Activated T-helper 17 cell treated with anti-CD3 and anti-CD28 coated beads, Interleukin-2, amount 50 U/mL, for 72 hours (primary cell): ENCODE measurements at places on chromosomes 16 and 17.

GRCh38 chr17:33090806-33091205, 99.2 kb downstream of the SPACA3 start:
- ATAC-seq: no peak

DNA sequence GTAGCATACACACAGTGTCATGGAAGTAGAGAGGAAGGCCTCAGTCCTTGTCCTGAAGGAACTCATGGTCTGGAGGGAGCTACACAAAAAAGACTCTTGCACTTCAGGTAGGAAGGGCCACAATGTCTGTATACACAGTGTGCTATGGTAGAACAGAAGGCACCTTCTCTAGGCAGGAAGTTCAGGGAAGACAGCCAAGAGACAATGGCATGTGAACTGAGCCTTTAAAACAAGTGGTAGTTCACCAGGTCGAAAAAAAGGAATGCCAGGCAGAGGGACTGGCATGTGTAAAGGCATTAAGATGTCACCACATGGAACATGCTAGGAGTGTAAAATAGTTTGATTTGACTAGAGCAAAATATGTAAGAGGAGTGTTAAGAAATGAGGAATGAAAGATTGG, 9.7 kb downstream of the GNAO1 start:
- ATAC-seq: no peak

DNA sequence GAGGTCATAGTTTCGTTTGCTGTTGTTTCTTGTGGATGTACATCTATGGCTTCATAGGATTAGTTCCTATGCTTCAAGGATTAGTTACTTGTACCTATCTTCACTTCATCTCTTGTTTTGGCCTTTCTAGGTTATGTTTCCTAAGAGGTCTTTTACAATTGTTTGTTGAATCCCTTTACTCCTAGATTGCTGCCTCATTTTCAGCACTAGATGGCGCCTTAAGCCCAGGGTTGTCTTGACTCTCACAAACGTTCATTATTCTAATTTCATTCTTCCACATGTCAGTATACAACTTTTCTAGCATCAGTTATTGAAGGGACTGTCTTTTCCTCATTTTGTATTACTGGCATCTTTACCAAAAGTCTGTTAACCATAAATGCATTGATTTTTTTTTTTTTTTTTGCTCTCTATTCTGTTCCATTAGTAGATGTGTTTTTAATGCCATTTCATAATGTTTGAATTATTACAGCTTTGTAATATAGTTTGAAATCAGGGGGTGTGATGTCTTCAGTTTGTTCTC, 45.0 kb upstream of the NACA2 start:
- no peak for ATAC-seq

- no peak for ATAC-seq
These were observed 30.5 kb downstream of the ITGAE start for GRCh38 chr17:3770466-3770865.

DNA sequence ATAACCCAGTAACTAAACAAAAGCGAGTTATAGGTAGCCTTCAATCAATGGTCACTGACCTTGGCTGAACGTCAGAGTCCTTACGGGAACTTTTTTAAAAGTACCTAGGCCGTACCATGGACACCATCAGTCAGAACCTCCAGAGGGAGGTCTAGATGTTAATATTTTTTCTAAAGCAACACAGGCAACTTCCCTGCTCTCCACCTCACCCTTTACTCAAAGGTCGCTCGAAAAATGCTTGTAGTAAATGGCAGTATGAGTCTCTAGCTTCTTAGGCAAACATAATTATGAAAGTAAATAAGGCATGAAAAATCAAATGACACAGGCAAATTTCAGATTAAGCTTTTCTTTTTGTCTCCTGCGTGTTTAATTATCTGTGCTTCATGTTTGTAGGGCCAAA, 82.1 kb downstream of the SLC39A11 start:
- no peak for ATAC-seq

- no peak for ATAC-seq
These were observed 101.3 kb downstream of the NOG start for GRCh38 chr17:56694825-56695224.

- no peak for ATAC-seq
These were observed 15.1 kb upstream of the CDIPT start for GRCh38 chr16:29878172-29878571.

GRCh38 chr16:27351989-27352388, 38.2 kb downstream of the IL4R start:
- no peak for ATAC-seq

DNA sequence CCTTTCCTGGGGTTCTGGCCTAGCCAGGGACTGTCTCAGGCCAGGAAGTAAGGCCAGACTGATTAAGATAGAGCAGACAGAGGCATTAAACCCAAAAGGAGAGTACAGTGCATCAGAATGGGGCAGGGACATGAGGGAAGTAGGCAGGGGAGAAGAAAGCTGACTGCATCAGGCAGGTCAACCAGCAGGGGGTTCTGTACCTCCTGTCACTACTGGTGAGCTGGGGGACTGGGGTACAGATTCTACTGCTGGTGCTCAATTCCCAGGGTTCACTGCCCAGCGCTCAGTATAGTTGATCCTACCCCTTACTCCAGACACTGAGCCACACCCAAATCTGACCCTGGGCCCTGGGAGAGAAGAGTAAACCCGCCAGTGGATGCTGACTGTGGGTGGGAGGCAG, 12.9 kb upstream of the MTMR4 start:
- no peak for ATAC-seq

GRCh38 chr16:84603140-84603816, 14.6 kb downstream of the COTL1 start:
- peak; percentile 71 for ATAC-seq

- peak; percentile 28 for ATAC-seq
These were observed 71.4 kb downstream of the ABR start for GRCh38 chr17:1108478-1108764.

DNA sequence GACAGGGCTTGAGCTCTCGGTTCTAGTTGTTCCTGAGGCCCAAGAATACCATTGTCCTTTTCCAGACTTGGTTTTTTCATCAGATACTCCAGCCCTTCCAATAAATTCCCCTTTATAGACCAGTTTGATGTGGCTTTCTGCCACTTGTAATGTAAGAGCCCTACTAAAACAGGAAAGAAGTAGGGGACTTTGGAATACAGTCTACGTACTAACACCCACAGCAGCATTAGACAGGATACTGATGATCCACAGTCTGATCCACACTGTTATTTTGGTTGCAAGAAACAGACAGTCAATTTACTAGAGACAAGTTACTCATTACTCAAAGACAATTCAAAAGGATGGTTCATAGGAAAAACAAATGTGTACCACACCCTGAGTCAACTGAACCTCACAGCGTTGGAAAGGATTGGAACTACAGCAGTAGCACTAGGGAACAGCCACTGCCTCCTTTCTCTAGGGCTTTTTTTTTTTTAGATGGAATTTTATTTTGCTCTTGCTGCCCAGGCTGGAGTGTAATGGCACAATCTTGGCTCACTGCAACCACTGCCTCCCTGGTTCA, 45.9 kb upstream of the MED13 start:
- ATAC-seq: no peak
